ENCODE measurements at places on chromosomes 12 and 14. TPM values are rescaled to one million over a fixed set of nuclear protein-coding genes. Genes with fewer than 3 reads are reported as not detected.

MLF2 gene
- 108 TPM for total RNA-seq

EID3 gene
- total RNA-seq: 4.2 TPM

DNA sequence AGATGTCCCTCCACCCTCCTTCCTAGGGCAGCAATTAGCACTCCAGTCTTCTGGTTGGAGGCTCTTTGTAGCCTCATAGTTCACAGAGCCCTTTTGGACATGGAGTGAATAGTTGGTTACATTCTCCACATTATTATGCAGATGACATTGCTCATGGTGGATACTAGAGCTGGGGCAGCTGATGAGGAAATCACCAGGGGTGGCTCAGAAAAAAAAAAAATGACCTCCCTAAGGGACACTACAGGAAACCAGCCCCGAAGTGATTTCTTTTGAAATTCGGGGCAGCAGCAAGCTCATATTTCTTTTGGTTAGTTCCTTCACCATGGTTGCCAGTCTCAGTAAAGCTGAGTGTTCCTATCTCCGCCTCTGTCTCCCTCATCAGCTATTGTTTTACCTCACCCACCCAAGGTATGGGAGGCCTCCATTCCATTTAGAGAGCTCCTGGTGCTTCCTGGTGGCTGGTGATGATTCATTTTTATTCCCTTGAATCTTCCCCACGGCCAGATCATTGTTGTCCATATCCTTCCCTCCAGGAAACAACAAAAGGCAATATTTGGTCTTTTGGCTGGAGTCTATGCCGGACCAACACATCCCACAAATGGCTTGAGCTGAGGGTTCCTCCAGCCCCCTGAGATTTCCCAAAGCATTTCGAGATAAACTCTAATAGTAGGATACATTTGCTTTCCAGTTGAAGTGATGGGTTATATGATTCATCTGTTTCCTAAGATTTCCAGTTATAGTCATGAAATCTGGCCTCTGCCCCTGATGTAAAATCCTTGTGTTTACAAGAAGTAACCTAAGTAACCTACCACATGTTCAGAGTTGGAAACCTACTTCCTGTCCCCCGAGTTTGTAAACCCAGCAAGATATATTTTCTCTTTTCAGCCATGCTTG lies 56.2 kb upstream of the NID2 start:
- H3K4me1 ChIP-seq: peaks cover 11% of the 10 kb centered on the region
- no peaks in the 10 kb centered on the region for H3K36me3 ChIP-seq
- H3K27ac ChIP-seq: no peak overlapping the region
- no peak for DNase-seq
- H3K4me3 ChIP-seq: no peak overlapping the region

GLT1D1 gene
- total RNA-seq: not detected

GRCh38 chr14:54509546-54510501 lies at the start of gene CGRRF1:
Gene CGRRF1, plus strand, starts transcription at chr14:54509906. Its CDS starts 54 bp downstream, at chr14:54509960.
- H3K27ac ChIP-seq: peak within 1 kb of the TSS; percentile 74
- peak within 1 kb of the TSS; percentile 93 for H3K4me3 ChIP-seq
- H3K4me1 ChIP-seq: peaks cover 30% of the 10 kb centered on the region
- peak; percentile 97 for DNase-seq

GRCh38 chr14:22607291-22607690 lies 9.2 kb downstream of the ABHD4 start:
- H3K27ac ChIP-seq: no peak overlapping the region
- H3K27me3 ChIP-seq: no peaks in the 10 kb centered on the region
- no peak overlapping the region for H3K4me3 ChIP-seq
- peaks cover 69% of the 10 kb centered on the region for H3K36me3 ChIP-seq
- no peak for DNase-seq
- H3K4me1 ChIP-seq: no peaks in the 10 kb centered on the region

RFLNA gene
- total RNA-seq: not detected

GRCh38 chr12:112149596-112149995 lies 24.2 kb downstream of the TRAFD1 start:
- H3K27ac ChIP-seq: no peak overlapping the region

DNA sequence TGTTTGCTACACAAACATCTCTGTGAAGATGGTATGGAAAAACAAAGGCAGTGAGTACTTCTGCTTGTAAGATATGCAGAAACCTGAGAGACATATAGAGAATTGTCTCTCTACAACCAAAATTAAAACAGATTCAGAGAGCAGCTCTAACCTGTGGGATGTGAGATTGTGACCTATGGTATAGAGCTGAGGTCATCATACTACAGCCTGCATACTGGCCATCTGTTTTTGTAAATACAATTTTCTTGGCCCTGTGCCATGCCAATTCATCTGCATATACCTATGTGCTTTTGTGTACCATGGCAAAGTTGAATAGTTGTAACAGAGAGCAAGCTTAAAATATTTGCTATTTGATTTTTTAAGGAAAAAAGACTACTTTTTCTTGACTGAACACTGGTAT lies 99.6 kb downstream of the LMO3 start:
- H3K4me1 ChIP-seq: no peaks in the 10 kb centered on the region
- no peak overlapping the region for H3K4me3 ChIP-seq
- H3K27me3 ChIP-seq: no peaks in the 10 kb centered on the region
- no peaks in the 10 kb centered on the region for H3K36me3 ChIP-seq
- no peak for DNase-seq
- H3K27ac ChIP-seq: no peak overlapping the region

DNA sequence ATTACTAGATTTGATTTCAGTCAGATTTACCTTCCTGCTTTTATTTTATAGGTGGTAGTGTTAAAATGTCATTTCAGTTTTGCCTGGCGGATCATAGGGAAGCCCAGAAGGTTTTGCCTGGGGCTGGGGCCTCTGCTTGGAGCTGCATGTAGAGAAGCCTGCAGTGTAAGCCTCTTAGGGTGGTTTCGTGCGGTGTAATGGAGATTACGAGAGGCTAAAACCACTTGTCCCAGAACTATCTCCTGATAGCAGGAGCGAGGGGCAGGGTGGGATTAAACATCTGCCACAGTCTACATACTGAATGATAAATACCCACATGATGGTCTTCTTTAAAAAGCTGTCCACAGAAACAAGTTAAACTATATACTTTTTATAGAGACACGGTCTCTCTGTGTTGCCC lies 35.0 kb upstream of the DICER1 start:
- H3K36me3 ChIP-seq: no peaks in the 10 kb centered on the region
- no peak overlapping the region for H3K27ac ChIP-seq
- H3K4me1 ChIP-seq: no peaks in the 10 kb centered on the region
- DNase-seq: no peak
- H3K4me3 ChIP-seq: no peak overlapping the region

Measured in activated CD4-positive, alpha-beta memory T cell treated with anti-CD3 and anti-CD28 coated beads, Interleukin-2, amount 10 ng/mL, durations not matched to agents 7 days and 5 days (primary cell).